Activated CD4-positive, alpha-beta T cell treated with anti-CD3 and anti-CD28 coated beads for 4 hours (primary cell): ENCODE measurements at places on chromosomes 4 and X.

- DNase-seq = peak; percentile 86
Observed at GRCh38 chr4:128811571-128812441, 2.3 kb downstream of the JADE1 start.

- no peak for DNase-seq
Observed at GRCh38 chrX:42107495-42108488, 184.4 kb upstream of the CASK start.

GRCh38 chr4:113534711-113535110, 226.8 kb downstream of the CAMK2D start:
- no peak for DNase-seq

GRCh38 chrX:13540602-13541001, 28.8 kb upstream of the EGFL6 start:
- no peak for DNase-seq

DNA sequence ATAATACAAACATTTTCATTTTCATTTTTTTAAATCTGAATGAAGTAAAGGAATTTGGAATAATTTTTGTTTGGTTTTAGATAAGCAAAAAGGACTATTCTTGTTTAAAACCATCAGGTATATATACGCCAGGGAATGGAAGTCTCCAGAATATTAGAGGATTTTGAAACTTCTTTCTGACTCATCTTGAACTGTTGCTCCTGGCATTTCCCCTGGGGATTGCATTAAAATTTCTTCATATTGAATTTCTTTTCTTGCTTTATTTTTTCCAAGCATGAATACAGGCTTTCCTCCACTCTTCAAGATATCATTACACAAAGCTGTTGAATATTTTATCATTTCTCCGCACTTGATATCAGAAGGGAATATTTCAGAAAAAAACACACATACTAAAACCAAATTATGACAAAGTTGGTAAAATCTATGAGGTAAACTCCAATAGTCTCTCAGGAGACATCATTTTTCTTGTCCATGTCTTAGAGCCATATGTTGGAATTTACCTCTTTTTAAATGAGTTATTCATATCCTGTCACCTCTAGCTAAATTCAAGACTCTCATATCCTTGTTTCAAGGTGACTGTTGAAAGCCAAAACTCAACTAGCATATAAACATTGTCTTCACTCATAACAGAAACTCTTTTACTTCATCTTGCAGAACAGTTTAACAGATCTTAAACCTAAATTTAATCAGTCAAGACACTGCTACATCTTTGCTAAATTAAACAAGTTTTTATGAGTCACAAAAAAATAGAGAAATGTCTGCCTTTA, 20.7 kb upstream of the CSN1S1 start:
- no peak for DNase-seq

DNA sequence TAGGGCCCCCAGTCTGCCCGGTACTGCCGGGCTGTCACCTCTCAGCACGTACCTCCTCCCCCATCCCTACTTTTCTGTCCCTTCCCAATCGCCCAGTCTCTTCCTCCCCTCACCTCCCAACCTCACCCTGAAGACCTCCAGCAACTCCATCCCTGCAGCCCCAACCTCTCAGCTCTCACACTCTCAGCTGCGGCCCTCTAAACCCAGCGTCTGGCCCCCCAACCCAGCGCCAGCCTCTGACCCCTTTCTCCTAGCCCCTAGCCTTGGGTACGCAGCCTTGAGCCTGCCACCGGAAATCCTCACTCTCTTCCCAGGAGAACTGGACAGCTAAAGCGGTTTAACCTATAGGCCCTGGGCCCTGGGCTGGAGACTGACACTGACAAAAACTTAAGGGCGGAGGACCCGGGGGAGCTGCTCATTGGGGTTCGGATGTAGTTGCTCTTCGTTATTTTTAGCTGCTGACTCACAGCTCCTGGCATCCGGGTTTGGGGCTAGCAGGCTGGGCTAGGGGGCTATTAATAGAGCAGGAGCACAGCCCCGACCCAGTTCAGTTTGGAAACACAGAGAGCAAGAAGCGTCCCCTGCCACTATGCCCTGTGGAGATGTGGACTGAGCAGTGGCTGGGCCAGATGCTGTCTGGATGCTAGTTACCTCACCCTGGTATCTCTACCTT, 9.6 kb upstream of the DLG3 start:
- no peak for DNase-seq

DNA sequence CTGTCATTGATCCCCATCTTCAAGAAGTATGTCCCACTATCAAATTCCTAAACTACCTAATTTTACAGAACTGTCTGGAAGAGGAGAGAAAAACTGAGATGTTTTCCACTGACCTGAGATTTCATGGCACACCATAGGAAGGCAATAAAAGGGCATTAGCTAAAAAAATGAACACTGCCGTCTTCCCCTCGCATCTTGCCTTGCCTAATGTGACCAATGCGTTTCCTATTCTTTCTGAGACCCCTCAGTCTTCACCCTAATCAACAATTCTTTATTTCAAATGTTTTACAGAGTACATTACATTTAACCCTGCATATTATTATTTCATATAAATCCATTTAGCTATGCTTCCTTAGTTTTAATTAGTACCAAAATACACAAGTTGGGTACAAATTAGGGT, 43.6 kb downstream of the ZNF827 start:
- no peak for DNase-seq

DNA sequence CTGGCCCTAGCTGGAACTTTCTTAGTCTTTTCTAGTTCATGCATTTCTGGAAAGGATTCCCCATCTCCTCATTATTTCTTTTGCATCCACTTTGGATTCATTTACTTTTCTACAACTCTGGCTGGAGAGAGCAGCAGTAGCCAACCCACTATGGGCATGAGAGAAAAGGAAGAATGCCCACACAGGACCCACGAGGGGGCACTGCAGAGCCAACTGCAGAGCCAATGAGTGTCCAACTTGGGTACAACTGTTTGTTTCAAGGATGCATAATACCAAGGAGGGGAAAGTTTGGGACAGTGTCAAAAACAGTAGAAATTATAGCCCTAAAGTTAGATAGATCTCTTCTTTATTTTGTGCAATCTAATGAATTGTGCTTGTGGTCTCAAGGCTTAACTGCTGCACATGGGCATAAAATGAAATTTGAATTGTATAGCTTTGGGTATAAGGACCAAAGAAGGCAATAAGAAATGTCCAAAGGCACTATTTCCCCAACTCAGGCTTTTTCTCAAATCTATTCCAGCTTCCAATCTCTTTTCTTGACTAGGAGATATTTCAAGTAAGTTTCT, 230.6 kb downstream of the NSUN7 start:
- no peak for DNase-seq

DNA sequence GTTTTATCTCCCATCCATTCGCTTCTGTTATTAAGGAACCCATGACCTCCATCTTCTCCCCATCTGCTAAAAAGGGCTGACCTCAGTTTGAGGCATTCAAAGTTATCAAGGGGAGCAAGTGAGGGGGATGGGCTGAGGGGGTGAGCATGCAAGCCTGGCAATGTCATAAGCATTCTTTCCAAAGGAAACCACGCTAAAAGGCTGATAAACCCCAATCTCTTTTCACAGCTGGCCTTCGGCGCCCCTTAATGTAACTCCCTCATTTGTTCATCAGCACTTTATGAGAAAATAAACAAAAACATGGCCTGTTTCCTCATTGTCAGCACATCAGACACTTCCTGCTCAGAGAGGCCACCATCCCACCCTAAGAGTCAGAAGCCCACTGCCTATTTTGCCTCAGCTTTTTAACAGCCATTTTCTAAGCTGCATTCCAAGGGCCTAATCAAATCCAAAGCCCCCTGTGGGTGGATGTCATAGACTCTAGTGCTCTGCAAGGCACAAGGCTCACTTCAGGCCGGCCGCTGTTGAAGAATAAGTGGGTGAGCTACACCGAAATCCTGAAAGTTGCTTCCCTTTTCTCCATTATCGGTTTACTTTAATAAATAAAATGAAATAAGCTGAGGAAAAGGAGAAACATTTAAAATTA, 92.0 kb upstream of the SRD5A3 start:
- DNase-seq = no peak
